Left renal pelvis (tissue), 4 donors: ENCODE measurements at places on chromosomes 5 and 9. TPM values are rescaled to one million over a fixed set of nuclear protein-coding genes. Genes with fewer than 3 reads are reported as not detected.

DNA sequence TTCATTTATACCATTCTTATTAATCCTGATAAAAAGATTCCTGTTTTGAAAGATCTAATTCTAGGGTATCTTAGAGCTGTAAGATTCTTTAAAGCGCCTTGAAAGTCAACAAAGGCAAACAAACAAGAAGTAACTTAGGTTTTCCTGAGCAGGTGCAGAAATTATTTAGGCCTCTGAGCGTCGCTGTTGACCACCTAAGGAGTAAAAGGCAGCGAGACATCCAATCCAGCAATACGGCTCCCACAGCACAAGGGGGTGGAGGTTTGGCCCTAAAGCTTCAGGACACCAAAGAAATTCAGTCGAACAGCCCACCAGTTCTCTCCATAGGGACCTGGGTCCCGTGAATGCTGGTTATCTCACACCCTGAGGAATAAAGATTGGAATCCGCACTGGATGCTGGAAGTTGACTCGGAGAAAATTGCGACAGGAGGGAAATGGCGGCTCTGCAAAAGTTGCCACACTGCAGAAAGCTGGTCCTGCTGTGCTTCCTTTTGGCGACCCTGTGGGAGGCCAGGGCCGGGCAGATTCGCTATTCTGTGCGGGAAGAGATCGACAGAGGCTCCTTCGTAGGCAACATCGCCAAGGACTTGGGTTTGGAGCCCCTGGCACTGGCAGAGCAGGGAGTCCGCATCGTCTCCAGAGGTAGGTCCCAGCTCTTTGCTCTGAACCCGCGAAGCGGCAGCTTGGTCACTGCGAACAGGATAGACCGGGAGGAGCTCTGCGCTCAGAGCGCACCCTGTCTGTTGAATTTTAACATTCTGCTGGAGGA, at the start of gene PCDHGA2:
PCDHGA2 (plus strand) TSS at position 223 of the 769 bp plus-strand sequence.
- no peak for DNase-seq

- no peak for DNase-seq
Measured at GRCh38 chr5:61394078-61394704, 62.1 kb downstream of the ZSWIM6 start.

GRCh38 chr5:135236228-135236907, 162.7 kb downstream of the MACROH2A1 start:
- no peak for DNase-seq

DNA sequence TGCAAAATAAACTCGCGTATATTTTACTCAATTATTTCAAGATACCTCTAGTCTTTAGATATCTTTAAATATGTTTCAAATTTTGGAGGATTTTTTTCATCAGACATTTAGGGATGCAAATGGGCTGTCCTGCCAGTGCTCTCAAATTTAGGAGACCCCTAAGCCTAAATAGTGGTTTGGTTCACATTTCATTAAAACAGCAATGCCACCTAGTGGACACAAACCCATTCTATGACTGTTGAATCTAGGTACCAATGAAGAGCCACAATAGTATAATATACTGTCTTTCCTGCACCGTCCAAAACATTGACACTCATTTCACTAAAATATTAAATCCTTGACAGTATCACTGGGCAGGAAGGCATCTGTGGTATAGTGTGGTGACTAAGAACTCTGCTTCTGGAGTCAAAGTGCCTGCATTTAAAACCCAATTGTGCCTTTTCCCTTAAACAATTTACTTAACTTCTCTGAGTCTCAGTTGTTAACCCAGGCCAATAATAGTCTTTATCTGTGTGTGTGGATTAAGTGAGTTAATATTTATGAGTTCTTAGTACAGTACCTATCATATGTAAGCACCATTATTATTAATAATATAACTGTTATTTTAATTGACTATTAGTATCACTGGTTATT, 148.0 kb downstream of the RORB start:
- DNase-seq = no peak

GRCh38 chr5:158233735-158234322, 374.9 kb upstream of the CLINT1 start:
- DNase-seq = no peak

Gene PCDHGB3
- 1.5 TPM for polyA plus RNA-seq

Gene C5orf58
- polyA plus RNA-seq = 0.30 TPM

GRCh38 chr5:9479361-9479760, 66.5 kb downstream of the SEMA5A start:
- no peak for DNase-seq

DNA sequence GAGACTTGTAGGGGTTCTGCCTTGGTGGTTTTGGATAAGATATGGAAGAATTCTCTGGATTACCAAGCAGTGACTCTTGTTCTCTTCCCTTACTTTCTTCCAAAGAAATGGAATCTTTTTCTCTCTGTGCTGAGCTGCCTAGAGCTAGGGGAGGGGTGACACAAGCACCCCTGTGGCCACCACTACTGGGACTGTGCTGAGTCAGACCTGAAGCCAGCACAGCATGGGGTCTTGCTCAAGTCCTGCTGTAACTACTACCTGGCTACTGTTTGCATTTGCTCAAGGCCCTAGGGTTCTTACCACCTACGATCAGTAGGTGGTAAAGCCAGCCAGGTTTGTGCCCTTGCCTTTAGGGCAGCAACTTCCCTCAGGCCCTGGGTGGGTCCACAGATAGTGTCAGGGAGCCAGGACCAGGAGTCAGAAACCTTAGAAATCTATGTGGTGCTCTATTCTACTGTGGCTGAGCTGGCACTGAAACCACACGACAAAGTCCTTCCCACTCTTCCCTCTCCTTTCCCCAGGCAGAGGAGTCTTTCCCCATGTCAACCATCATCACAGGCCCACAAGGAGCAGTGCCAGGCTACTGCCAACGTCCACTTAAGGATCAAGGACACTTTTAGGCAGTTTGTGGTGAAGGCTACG, 53.8 kb downstream of the SREK1 start:
- no peak for DNase-seq

- no peak for DNase-seq
Measured at GRCh38 chr9:100100146-100100667, 1.2 kb downstream of the INVS start.
